ENCODE measurements at places on chromosomes 3 and 15. TPM values are rescaled to one million over a fixed set of nuclear protein-coding genes. Genes with fewer than 3 reads are reported as not detected.

The IL17RE gene
- total RNA-seq: 1.7 TPM

The HCN4 gene
- not detected for total RNA-seq

The NECTIN3 gene
- total RNA-seq: 4.3 TPM

The CD200R1L gene
- not detected for total RNA-seq

GRCh38 chr15:89353991-89354390 is 19.4 kb upstream of the POLG start:
- no peak overlapping the region for H3K4me3 ChIP-seq
- H3K27me3 ChIP-seq: peaks cover 45% of the 10 kb centered on the region
- no peaks in the 10 kb centered on the region for H3K36me3 ChIP-seq
- no peak overlapping the region for H3K27ac ChIP-seq
- DNase-seq: no peak

DNA sequence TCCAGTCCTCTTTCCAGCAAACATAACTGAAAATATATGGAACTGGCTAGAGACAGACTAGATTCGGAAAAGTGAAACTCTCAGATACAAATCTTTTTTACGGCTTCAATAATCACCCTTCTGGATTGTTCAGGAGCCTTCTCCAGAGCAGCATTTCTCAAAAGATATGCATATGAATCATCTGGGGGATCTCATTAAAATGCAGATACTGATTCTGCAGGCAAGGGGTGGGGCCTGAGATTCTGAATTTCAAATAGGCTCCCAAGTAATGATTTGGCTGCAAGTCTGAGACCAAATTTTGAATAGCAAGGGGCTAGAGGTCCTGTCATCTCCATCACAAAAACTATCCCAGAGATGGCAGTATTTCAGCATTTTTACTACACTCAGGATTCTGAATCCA is 165.4 kb downstream of the CTNNB1 start:
- no peaks in the 10 kb centered on the region for H3K4me1 ChIP-seq
- H3K27me3 ChIP-seq: no peaks in the 10 kb centered on the region
- H3K4me3 ChIP-seq: no peak overlapping the region
- H3K27ac ChIP-seq: no peak overlapping the region

GRCh38 chr15:96176831-96177230 is 153.7 kb upstream of the NR2F2 start:
- no peak overlapping the region for H3K27ac ChIP-seq
- H3K4me3 ChIP-seq: no peak overlapping the region
- no peak for DNase-seq
- H3K4me1 ChIP-seq: no peaks in the 10 kb centered on the region
- peaks cover 3% of the 10 kb centered on the region for H3K27me3 ChIP-seq

DNA sequence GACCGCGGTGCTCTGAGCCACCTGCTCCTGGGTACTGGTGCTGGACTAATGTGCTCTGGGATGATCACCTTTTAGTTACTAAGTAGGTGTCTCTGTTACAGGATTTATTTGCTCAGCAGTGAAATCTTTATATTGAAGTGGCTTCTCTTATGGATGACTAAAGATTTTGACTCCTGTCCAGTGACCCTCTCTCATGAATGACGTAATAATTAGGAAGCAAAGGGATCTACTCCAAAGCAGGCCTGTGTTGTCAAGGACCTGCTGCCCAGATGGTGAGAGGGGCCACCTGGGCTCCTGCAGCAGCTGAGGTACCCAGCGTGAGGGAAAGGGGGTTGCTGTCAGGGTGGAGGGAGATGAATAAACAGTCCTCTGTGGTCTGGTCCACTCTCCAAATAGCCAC is 263.6 kb downstream of the GABRG3 start:
- no peak overlapping the region for H3K27ac ChIP-seq
- no peak overlapping the region for H3K4me3 ChIP-seq
- no peaks in the 10 kb centered on the region for H3K36me3 ChIP-seq
- H3K27me3 ChIP-seq: no peaks in the 10 kb centered on the region

GRCh38 chr3:25462495-25462894 is 34.4 kb downstream of the RARB start:
- no peak overlapping the region for H3K4me3 ChIP-seq
- no peaks in the 10 kb centered on the region for H3K27me3 ChIP-seq
- no peaks in the 10 kb centered on the region for H3K4me1 ChIP-seq
- no peak overlapping the region for H3K27ac ChIP-seq
- DNase-seq: no peak

DNA sequence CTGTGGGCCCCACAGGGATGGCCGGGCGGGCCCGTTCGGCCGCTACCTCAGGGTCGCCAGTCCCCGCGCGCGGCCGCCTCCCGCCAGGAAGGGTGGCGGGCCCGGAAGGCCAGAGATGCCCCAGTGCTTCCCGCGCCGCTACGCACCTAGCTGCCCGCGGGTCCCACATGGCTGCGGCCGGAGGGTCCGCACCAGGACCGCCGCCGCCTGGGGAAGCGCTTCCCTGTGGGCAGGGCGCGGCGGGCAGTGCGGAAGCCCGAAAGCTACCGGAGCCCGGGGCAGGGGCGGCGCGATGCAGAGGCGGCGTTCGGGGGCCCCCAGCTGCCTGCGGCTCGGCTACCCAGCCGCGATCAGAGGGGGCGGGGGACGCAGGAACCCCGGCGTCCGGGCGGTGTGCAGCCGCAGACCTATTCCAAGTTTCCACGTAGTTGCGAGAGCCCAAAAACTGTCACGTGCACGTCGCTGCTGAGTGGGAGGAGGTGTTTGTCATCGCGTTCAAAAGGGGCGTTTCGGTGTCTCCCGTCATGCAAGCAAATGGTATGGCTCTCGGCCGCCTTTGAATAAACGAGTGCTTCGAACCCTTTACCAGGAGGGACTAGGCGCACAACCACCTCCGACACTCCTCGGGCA is at the start of gene TRANK1:
Gene TRANK1 (minus strand): TSS at position 414 of the 630 bp plus-strand sequence. CDS start 245 bp downstream, at position 169.
- H3K4me1 ChIP-seq: peaks cover 30% of the 10 kb centered on the region
- H3K36me3 ChIP-seq: peaks cover 18% of the 10 kb centered on the region
- peak within 1 kb of the TSS; percentile 75 for H3K27ac ChIP-seq
- peak within 1 kb of the TSS; percentile 77 for H3K4me3 ChIP-seq
- DNase-seq: peak; percentile 94

DNA sequence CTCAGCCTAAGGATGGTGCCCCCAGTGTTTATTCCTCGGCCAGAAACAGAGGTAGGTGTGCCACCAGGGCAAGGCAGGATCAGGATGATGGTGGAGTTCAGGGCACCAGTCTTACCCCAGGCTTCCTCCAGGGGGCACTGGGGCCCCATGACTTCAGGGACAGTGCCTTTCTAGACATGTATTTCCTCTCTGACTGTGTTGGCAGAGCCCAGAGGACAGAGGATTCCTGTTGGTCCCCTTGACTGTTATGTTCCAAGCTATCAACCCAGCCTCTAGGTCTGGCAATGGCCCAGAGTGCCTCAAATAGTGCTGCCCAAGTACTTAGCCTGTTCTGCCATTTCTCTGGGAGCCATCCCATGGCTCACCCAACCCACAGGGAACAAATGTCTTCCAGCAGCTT is 2.8 kb downstream of the HEMK1 start:
- peaks cover 59% of the 10 kb centered on the region for H3K4me1 ChIP-seq
- peaks cover 2% of the 10 kb centered on the region for H3K27me3 ChIP-seq
- peak overlapping the region; percentile 91 for H3K4me3 ChIP-seq
- peaks cover 80% of the 10 kb centered on the region for H3K36me3 ChIP-seq

GRCh38 chr3:55271549-55271948 is 215.6 kb downstream of the WNT5A start:
- no peak overlapping the region for H3K27ac ChIP-seq
- no peak for DNase-seq
- H3K27me3 ChIP-seq: peaks cover 4% of the 10 kb centered on the region
- no peaks in the 10 kb centered on the region for H3K4me1 ChIP-seq
- H3K4me3 ChIP-seq: no peak overlapping the region
- H3K36me3 ChIP-seq: no peaks in the 10 kb centered on the region

DNA sequence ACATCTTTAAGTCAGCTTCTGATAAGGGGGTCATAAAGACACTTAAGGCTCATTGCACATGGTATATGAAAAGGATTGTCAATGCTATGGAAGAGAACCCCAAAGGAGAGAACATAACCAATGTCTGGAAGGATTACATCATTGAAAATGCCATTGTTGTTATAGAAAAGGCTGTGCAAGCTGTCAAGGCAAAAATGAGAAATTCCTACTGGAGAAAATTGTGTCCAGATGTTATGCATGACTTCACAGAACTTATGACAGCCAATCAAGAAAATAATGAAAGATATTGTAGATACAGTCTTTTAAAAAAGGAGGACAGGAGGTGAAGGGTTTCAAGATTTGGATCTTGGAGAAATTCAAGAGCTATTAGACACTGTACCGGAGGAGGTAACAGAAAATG is 96.3 kb upstream of the MBNL1 start:
- H3K36me3 ChIP-seq: no peaks in the 10 kb centered on the region
- H3K27me3 ChIP-seq: no peaks in the 10 kb centered on the region
- no peaks in the 10 kb centered on the region for H3K4me1 ChIP-seq
- DNase-seq: no peak

- H3K27ac ChIP-seq: no peak overlapping the region
- peaks cover 13% of the 10 kb centered on the region for H3K4me1 ChIP-seq
- no peaks in the 10 kb centered on the region for H3K36me3 ChIP-seq
- H3K4me3 ChIP-seq: no peak overlapping the region
- DNase-seq: no peak
- H3K27me3 ChIP-seq: peaks cover 11% of the 10 kb centered on the region
Observed at GRCh38 chr15:75098404-75098803, 75.0 kb downstream of the PPCDC start.

- H3K27ac ChIP-seq: no peak overlapping the region
Observed at GRCh38 chr3:152061296-152061695, 187.9 kb downstream of the SUCNR1 start.

- no peak for DNase-seq
- no peaks in the 10 kb centered on the region for H3K27me3 ChIP-seq
- H3K4me1 ChIP-seq: peaks cover 44% of the 10 kb centered on the region
- no peak overlapping the region for H3K4me3 ChIP-seq
- peaks cover 4% of the 10 kb centered on the region for H3K36me3 ChIP-seq
Observed at GRCh38 chr3:5052247-5052646, 69.8 kb upstream of the ARL8B start.

DNA sequence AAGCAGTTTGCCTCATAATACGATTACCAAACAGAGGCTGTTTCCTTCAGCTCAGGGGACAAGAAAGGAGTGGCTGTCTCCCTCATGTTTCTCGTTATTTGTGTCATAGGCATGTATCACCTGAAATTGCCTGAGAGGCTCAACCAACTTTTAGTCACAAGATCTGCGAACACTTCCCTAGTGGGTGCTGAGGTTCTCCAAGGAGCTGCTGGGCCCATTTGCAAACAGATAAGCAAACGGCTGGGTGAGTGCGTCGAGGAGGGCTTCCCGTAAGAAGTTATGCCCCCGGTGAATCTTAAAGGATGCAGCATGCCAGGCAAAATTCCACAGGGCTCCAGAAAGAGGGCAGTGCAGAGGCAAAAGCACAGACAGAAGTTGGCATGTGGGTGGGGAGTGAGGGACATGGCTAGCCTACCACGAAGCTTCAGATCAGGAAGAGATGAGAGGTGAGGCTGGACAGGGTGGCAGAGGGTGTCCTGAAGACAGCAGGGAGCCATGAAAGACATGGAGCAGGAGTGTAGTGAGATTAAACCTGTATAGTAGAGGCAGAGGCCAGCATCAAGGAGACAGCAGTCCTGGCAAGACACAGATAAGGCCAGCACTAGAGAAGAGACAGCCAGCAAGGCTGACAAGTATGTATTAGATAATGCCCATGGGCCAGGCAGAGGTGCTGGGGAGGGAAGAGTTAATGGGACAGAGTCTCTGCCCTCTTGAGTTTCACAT is 4.0 kb upstream of the GP9 start:
- peaks cover 9% of the 10 kb centered on the region for H3K4me1 ChIP-seq
- no peak overlapping the region for H3K4me3 ChIP-seq
- no peaks in the 10 kb centered on the region for H3K36me3 ChIP-seq
- DNase-seq: no peak

DNA sequence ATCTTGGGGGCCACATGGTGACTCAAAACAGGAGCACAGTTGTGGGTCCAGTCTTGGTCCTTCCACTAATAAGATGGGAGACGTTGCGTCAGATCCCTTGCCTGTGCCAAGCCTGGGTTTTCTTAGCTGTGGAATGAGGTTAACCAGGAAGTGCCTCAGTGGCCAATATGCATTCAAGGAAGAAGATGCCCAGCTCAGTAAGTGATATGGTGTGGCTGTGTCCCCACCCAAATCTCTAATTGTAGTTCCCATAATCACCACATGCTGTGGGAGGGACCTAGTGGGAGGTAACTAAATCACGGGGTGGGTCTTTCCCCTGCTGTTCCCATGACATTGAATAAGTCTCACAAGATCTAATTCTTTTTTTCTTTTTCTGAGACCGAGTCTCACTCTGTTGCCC is 6.4 kb downstream of the ALG1L2 start:
- H3K4me1 ChIP-seq: peaks cover 1% of the 10 kb centered on the region
- H3K4me3 ChIP-seq: no peak overlapping the region
- no peak overlapping the region for H3K27ac ChIP-seq
- H3K27me3 ChIP-seq: no peaks in the 10 kb centered on the region

GRCh38 chr3:154180836-154181691 is 59.9 kb downstream of the ARHGEF26 start:
- no peak overlapping the region for H3K27ac ChIP-seq
- no peaks in the 10 kb centered on the region for H3K36me3 ChIP-seq
- H3K4me3 ChIP-seq: no peak overlapping the region
- no peak for DNase-seq

DNA sequence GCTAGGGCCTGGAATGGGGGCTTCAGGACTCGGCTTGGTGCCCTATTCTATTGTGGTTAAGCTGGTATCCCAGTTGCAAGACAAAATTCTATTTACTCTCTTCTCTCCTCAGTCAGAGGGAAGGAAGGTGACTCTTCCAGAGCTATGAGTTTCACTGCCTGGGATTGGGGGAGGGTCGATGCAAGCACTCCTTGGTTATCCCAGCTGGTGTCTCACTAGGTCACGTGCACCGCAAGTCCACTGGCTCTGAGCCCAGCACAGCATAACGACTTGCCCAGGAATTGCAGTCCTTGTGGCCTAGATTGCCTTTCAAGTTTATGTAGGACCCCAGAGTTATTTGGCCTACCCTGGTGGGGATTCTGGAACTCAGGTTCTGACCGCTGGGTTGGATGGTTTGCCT is 958.8 kb downstream of the IGSF11 start:
- H3K36me3 ChIP-seq: no peaks in the 10 kb centered on the region
- H3K4me1 ChIP-seq: no peaks in the 10 kb centered on the region
- H3K4me3 ChIP-seq: no peak overlapping the region
- no peak overlapping the region for H3K27ac ChIP-seq
- DNase-seq: no peak

- H3K27ac ChIP-seq: no peak overlapping the region
- no peak for DNase-seq
- H3K27me3 ChIP-seq: no peaks in the 10 kb centered on the region
- H3K4me3 ChIP-seq: no peak overlapping the region
- H3K4me1 ChIP-seq: no peaks in the 10 kb centered on the region
- H3K36me3 ChIP-seq: no peaks in the 10 kb centered on the region
Observed at GRCh38 chr3:27568393-27568792, 84.2 kb upstream of the SLC4A7 start.

- H3K4me3 ChIP-seq: no peak overlapping the region
- peak overlapping the region; percentile 93 for H3K27ac ChIP-seq
- H3K36me3 ChIP-seq: peaks cover 7% of the 10 kb centered on the region
- H3K4me1 ChIP-seq: peaks cover 94% of the 10 kb centered on the region
- no peaks in the 10 kb centered on the region for H3K27me3 ChIP-seq
Observed at GRCh38 chr3:32421991-32422859, 30.6 kb downstream of the CMTM7 start.
